Fibroblast of the conjunctiva (primary cell): ENCODE measurements at places on chromosomes 1 and 21.
A peak's percentile ranks its signal among the peaks of the same experiment; 100 is the strongest.

DNA sequence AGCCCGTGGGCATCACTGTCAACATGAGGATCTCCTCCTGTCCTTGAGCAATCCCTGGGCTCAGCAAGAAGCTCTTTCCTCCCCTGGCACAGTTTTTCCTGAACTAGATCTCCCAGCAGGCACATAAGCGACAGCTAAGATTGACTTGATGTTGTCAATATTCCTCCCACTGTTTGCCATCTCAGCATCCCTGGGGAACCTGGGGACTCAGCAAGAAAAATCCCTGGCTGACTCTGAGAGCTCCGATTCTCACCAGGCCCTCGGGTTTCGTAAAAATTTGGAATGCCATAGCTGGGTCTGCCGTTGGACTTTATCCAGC is 687.2 kb downstream of the MATN1 start:
- DNase-seq: no peak

DNA sequence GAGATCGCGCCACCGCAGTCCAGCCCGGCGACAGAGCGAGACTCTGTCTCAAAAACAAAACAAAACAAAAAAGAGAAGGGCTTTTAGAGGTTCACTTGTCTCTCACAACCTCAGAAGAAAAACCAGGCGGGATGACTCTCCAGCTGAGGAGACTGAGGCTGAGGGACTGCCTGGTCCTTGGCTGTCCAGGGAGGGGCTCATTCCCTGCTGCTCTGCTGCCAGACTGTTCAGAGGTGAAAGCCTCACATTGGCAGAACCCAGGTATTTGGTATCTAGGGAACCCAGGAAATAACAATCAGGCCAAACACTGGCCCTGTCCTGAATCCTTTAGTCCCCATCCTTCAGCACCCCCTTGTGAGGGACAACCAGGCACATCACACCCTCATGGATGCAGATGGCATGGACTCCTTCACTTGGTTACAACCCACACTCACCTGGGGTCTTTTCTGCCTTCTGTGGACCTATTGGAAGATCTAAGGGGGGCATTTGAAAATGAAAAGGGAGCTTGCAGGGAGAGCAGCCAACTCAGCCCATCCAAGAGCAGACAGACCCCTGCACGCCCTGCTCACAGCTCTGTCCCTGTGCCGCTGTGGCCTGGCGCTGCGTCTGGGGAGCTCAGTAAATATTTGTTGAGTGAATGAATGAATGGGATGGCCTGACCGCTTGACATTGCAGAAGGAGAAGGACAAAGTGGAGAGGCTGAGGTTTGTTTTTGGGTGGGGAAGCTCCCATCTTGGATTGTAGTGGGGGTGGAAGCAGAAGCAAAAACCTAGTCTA is 33.4 kb downstream of the CD247 start:
- DNase-seq: no peak

GRCh38 chr1:194102607-194103006 is 916.2 kb upstream of the B3GALT2 start:
- DNase-seq: no peak

- no peak for DNase-seq
These were observed 50.2 kb downstream of the KCNN3 start for GRCh38 chr1:154819628-154820590.

DNA sequence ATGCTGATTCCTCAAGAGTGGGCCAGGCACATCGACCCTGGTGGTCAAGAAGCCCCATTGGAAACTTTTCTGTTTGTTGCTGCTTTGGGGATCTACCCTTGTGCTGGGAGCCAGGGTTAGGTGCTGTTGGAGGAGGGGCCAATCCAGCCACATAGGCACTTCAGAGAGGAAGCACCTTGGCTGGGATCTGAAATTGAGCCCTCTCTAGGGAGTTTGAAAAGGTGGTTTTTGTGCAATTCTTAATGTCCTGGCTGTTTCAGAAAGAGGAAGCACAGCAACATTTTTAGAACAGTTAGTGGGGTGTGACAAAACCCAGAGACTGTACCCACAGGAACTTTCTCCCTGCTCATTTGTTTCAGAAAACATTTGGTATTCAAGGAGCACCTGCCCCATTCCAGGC is 17.2 kb upstream of the BEND5 start:
- no peak for DNase-seq

DNA sequence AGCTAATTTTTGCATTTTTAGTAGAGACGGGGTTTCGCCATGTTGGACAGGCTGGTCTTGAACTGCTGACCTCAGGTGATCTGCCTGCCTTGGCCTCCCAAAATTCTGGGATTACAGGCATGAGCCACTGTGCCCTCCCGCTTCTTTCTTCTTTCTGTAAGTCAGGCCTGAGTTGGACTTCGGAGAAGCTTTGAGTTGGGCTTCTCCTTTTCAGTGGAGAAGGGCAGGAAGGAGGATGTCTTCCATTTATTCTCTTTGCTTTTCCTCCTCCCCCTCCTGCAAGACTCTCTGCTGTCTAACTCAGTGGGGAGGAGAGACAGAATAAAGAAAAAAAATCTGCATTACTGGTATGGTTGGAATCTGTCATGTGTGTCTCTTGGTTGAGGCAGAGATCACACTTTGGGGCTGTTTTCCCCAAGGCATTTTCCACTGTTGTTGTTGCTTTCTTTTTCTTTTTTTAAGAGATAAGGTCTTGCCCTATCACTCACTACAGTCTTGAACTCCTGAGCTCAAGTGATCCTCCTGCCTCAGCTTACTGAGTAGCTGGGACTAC is 13.2 kb upstream of the DEGS1 start:
- DNase-seq: no peak

GRCh38 chr1:157968946-157969345 is 24.5 kb upstream of the KIRREL1 start:
- peak; percentile 87 for DNase-seq
